ENCODE measurements at places on chromosomes 7 and 10.

GRCh38 chr10:119105155-119105554 lies 1.2 kb downstream of the DENND10 start:
- no peak for DNase-seq

DNA sequence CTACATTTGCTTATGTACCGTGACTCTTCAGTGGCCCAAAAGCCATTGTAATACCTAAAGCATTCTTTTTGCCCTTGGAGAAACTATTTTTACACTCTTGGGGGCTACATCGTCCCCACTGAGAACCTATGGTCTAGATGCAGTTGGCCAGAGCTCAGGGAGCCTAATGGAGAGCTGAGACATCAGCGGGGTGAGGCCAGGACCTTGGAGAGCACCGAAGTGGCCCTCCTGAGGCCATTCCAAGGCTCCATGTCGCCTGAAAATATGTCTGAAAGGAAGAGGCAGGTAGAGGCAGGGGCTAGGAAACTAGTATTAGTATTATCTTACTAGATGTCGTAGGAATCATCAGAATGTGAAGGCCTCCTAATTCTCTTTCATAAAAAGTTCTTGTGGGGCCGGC lies 4.9 kb downstream of the PKD2L1 start:
- no peak for DNase-seq

- DNase-seq = no peak
Measured at GRCh38 chr7:120926943-120927346, 23.6 kb upstream of the ING3 start.

DNA sequence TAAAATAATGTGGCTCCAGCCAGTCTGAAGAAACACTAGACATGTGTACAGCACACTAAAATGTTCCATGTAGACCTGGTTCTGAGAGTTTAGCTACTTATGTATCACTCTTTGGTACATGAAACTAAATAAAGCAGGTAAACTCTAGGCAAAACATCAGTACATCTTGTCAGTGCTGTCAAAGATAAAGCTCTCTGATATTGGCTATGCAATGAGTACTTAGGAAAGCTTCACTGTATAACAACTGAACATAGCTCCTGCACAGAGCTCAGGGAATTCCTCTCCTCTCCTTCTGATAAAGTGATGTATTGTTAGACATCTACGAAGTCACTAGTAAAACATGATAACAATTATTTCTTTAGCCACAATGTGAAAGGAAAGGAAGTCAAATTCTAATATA lies 3.5 kb downstream of the LRRN3 start:
- no peak for DNase-seq

DNA sequence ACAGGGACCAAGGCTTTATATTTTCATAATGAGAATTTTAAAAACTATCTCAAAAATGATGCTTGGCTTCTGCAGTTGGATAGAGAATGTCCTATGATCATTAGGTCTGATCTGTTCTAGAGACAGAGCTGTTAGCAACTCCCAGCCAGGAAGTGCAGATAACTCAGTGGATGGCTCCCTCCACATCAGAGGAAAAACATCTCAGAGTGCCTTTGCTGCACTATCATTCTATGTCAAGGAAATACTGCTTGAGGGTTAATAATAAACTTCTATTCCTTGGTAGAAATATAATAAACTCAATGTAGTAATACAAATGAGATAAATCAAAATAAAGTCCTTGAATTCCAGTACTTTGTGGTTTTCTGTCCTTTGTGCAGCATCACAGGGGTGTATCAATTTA lies 78.0 kb upstream of the BET1 start:
- no peak for DNase-seq

DNA sequence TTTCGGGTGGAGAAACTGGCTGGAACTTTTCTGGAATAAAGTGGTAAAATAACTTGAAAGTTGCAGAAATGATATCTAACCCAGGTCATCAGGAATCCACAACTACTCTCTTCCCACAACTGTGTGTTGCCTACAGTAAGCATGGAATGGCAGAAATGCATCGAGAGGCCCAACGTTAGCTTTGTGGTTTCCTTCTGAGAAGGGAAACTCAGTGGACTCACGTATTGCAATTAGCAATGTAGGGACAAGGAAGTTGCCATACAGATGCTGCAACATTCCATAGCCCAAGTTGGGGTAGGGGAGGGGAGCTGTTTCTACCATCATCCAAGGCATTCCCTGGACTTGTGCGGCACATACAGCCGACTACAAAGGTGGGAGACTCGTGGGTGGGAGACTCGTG lies 1.9 kb downstream of the PON1 start:
- no peak for DNase-seq

GRCh38 chr10:55273946-55274345 lies 472.9 kb upstream of the PCDH15 start:
- DNase-seq = no peak

GRCh38 chr10:88908194-88908593 lies 28.1 kb downstream of the STAMBPL1 start:
- DNase-seq = no peak

All from anterior cingulate cortex (tissue), 58 donors.